ENCODE measurements at places on chromosomes 3 and 15. TPM values are rescaled to one million over a fixed set of nuclear protein-coding genes. Genes with fewer than 3 reads are reported as not detected.
A peak's percentile ranks its signal among the peaks of the same experiment; 100 is the strongest.

GRCh38 chr3:64530434-64531049, 157.3 kb downstream of the ADAMTS9 start:
- DNase-seq = peak; percentile 64
- H3K27me3 ChIP-seq = no peaks in the 10 kb centered on the region

DNA sequence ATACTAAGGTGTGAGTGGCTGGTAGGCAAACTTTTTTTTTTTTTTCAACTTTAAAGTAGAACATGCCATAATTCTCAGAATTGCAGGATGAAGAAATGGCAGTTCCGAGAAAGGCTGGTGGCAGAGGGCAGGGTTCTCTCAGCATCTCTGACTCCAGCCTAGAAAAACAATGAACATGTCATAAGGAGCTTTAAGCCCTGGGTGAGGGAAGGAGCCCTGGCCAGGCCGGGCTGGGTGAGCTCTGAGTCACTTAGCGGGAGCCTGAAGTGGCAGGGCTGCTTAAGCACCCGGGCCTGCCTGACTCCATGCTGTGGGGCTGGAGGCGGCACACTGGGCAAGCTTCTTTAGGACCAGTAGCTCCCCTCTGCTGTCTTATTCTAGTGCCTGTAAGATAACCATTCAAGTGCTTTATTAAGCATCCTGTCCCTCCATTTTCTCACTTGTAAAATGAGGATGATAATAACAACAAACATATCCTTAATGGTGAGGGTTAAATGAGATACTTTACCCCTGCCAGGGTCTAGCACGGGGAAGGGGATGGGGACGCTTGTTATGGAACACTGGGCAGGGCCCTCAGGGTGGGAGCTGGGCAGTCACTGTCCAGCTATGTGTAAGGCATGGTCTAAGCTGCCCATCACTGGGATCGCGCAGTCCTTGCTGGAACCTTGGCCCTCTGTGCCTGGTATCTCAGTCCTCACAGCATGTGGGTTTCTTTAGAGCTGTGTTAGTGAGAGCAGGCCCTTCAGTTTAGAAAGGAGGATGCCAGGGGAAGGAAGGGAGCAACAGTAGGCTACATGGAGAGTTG, 18.4 kb downstream of the SMAD6 start:
- peak overlapping the region; percentile 90 for H3K27ac ChIP-seq
- peaks cover 73% of the 10 kb centered on the region for H3K36me3 ChIP-seq
- no peaks in the 10 kb centered on the region for H3K27me3 ChIP-seq
- peaks cover 78% of the 10 kb centered on the region for H3K4me1 ChIP-seq

The EOMES gene
- not detected for polyA plus RNA-seq

GRCh38 chr3:45984331-45985312, 11.0 kb downstream of the FYCO1 start:
- DNase-seq = no peak
- peaks cover 13% of the 10 kb centered on the region for H3K36me3 ChIP-seq
- H3K27me3 ChIP-seq = no peaks in the 10 kb centered on the region
- H3K27ac ChIP-seq = peak overlapping the region; percentile 34

The CPNE9 gene
- polyA plus RNA-seq = 0.06 TPM

Measured in cardiac muscle cell (in vitro differentiated cells and primary cell).